Astrocyte of the cerebellum (primary cell): ENCODE measurements at places on chromosomes 6 and 20.

DNA sequence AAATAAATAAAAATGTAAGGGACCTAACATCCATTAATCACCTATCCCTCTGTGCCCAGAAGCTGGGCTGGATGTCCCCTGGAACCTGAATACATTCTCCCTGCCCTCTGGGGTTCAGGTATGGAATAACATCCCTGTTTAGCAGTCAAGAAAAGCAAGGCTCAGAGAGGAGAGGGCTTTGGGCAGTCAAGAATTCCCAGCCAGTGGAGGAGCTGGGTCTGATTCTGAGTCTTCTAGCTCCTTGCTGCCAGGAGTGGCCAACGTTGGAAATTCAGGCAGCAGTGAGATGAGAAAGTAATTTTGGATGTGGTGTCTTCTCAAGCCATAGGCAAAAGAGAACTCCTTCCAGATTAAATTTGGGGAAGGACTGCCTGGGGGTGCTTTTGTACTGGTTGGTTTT lies 42.6 kb upstream of the ZNFX1 start:
- no peak for DNase-seq

DNA sequence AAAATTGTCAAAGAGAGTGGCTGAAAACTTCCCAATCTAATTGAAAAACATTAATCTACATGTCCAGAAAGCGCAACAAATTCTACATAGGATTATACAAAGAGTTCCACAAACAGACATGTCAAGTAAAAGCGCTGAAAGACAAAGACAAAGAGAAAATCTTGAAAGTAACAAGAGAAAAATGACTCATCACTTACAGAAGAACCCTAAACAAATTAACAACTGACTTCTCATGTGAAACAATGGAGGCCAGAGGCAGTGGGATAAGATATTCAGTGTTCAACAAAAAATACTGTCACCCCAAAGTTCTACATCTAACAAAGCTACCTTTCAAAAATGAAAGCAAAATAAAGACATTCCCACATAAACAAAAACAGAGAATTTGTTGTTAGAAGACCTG lies 2.0 kb upstream of the POM121L2 start:
- no peak for DNase-seq

DNA sequence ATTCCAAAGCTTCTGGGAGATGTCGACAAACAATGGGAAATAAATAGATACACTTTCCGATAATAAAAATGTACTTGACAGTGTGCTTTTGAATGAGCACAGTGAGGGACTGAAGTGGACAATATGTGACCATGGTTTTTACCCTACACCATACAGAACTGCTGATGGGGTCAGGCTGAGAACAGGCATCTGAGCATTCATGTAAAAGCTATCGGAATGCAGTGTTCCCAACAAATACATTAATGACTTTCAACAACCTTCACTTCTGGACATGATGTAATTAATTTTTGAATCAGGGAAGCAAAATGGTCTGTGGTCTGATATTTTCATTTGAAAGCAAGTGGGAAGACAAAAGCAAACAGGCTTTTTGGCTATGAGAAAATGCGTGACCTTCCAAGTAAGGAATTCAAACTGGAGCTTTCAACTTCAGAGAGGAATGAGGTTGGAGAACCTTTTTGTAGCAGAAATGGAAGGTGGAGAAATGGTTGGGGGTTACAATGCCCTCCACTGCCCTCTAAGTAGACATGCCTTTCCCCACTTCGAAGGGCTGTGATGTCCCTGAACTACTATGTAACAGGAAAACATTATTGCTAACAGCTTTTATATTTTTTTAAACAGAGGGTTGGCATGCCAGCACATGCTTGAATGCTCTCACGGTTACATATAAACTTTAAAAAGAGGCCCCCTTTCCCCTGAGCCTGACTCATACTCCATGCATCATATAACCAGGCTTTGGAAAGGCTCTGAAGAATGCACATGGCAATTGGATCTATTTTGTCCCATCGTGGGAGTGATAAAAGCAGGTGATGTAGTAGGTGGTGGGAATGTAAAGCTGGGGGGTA lies 203.5 kb upstream of the CITED2 start:
- DNase-seq, result peak; percentile 89

DNA sequence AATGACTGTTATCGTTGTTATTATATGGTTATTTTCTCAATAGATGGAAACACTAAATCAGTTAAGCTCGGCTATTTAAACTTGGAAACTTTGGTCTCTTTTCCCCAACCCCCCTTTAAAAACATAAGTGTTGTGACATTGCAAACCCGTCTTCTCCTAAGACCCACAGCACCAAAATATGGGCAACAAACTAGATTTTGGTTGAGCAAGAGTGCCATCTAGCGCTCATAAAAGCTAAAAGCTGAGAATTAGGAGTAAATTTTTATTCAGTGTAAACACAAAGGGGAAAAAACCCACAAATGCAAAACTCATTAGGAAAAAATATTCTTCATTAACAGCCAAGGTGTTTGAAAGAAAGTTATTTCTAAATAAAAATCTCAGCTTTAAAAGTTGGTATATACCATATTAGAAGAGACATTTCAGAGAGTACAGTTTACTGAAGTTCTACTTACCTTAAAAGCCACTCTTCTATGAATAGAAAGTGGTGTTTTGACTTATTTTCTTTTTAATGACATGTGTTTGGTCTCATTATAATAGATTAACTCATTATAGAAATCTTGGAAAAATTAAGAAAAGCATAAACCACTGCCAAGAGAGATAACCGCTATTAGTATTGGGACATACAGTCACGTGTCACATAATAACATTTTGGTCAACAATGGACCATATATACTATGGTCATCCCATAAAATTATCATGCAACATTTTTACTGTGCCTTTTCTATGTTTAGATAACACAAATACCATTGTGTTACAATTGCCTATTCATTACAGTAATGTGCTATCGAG lies 21.1 kb downstream of the SESN1 start:
- peak; percentile 72 for DNase-seq

DNA sequence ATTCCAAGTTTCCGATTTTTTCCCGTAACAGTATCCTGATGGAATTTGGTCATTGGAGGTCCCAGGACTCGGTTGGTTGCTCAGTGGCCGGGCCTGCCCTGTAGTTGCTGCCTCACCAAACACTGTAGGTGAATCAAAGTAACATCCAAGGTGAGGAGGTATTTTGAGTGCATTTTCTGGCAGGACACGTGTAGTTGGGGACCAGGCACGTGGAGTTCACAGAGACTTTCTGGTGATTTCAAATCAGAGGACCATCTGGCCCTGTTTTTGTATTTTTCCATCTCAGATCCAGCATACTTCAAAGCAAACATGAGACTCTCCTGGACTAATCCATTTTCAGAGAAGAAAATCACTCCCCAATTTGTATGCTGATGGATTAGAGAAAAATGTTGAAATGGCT lies 9.9 kb upstream of the DTD1 start:
- no peak for DNase-seq

DNA sequence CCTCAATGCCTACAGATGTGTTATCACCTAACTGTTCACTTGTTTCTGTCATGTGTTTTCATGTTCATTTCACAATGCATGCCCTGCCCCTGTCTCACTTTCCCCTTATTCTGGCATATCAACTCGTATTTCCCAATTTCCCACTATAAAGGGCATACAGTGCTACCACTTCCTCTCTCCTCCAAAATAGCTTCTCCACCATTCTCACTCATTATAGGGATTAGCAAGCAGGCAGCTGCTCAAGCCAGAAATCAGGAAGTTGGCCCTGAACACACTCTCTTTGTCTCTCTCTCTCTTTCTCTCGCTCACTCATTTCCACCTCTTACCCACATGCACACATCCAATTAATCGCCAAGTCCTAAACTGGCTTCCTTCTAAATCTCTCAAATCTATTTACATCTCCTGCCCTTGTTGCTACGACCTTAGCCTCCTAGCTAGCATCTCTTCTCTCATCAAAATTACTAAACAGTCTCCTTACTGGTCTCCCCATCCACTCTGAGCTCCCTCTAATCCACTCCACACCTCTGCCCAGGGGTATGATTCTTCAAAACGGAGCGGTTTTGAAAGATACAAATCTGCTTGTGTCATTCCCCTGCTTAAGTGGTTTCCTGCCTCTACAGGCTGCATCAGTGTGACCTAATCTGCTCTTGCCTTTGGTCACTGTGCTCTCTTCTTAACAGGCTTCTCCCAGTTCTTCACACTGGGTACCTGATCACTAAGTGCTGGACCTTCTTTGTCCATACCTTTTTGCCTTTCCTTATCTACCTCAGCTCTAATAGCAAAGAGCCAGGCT lies 196.2 kb downstream of the BTBD9 start:
- DNase-seq, result no peak

GRCh38 chr6:7114744-7115458 lies 7.1 kb downstream of the RREB1 start:
- no peak for DNase-seq

DNA sequence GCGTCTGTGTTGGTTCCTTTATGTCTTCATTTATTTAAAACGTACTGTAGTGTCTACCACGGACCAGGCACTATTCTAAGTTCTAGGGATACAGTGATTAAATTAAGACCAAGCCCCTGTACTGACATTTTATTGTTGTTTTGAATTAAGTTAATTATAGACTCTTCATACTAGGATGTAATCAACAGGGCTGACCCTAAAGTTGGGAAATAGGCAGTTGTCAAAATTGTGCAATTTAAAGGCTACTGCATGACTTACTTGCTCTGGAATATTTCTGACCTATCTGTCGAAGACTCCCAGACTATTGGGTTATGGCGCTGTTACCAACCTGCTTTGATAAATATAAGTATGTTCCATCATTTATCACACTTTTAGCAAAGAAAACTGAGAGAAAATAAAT lies 6.7 kb downstream of the MYO6 start:
- DNase-seq, result no peak

DNA sequence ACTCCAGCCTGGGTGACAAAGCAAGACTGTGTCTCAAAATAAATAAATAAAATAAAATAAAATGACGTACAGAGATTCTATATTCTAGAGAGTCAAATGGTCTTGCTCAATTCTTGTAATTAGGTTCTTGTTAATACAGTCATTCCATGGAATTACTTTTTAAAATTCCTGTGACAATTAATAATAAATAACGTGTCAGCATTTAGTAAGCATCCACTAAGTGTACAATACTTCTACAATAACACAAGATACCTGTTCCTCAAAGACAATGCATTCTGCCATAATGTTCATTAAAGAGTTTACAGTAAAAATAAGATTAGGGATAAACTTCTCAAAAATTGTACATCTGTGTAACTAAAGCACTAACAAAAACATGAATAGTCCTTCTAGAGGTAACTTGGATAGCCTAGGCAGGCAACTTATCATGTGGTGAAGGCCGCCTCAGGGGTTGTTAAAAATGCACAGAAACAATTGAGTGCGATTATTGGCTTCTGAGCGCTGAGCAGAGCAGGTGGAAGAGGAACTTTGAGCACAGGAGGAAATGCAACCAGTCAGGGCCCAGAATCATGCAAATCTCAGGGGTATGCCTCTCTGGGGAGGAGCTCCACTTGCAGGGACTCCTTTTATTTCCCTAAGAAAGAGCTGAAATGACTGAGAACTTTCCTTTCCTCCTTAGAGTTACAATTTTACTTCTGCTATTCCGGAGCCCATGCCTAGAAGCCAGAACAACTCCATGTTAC lies 37.1 kb downstream of the QRSL1 start:
- DNase-seq, result no peak

GRCh38 chr20:47576516-47577033 lies 74.9 kb downstream of the NCOA3 start:
- peak; percentile 72 for DNase-seq
